Urinary bladder (tissue), 4 donors: ENCODE measurements at places on chromosomes 4 and X. TPM values are rescaled to one million over a fixed set of nuclear protein-coding genes. Genes with fewer than 3 reads are reported as not detected.
A peak's percentile ranks its signal among the peaks of the same experiment; 100 is the strongest.

The PTTG2 gene
- 0.56 TPM for polyA plus RNA-seq

The TIGD4 gene
- polyA plus RNA-seq = 0.20 TPM

The FAM184B gene
- polyA plus RNA-seq = 0.04 TPM

The HPGD gene
- polyA plus RNA-seq = 51.6 TPM

The NEK1 gene
- polyA plus RNA-seq = 10.0 TPM

The UGT2B10 gene
- 0.09 TPM for polyA plus RNA-seq

The SH2D1A gene
- 0.35 TPM for polyA plus RNA-seq

DNA sequence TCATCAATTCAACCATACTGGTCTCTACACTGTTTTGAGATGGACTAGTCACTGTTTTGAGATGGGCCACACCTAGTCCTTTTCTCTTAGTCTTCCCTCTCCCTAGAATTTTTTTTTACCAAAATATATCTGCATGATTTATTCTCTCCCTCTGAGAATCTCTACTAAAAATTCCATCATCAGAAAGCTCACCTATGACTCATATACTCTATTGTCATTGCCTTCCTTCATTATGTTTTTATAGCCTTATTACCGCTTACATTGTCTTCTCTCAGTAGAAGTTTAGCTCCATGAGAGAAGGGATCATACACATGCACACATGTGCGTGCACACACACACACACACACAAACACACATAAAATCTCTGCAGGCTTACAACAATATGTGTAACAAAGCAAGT, 303.6 kb downstream of the PCDH10 start:
- DNase-seq = no peak

- DNase-seq = no peak
Observed at GRCh38 chr4:153341575-153342090, 2.9 kb upstream of the MND1 start.

- DNase-seq = no peak
Observed at GRCh38 chr4:26124753-26125321, 196.0 kb upstream of the RBPJ start.

GRCh38 chrX:37847733-37848197, 394 bp upstream of the DYNLT3 start:
- DNase-seq = no peak

DNA sequence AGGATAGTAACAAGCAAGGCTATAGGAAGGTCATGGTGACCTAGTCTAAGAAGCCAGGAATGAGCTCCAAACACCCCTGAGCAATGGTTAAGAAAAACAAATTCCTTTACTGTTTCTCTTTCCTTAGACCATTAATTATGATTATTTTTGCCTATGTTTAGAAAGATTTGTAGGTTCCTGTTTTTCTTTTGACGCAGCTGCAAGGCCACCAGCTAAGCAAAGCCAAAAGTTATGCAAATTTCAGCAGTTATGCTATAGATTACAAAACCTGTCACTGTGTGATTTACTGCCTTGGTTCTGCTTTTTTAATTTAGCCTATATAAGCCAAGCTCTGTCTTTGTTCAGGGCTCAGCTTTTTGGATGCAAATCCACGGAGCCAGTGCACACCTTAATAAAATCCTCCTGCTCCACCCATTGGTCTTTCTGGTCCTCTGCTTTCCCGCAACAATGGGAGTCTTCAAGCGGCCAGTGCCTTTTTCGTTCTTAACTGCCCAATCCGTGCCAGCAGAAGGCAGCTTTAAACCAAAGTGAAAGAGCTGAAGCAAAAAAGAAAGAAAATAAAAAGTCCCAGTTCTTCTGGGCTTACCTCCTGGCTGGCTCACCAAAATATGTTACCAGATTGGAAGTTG, 1.4 kb upstream of the CEP135 start:
- DNase-seq = no peak

- DNase-seq = no peak
Observed at GRCh38 chr4:21728304-21728703, 220.3 kb downstream of the KCNIP4 start.

- no peak for DNase-seq
Observed at GRCh38 chrX:31832263-31832662, 760.4 kb upstream of the FTHL17 start.

DNA sequence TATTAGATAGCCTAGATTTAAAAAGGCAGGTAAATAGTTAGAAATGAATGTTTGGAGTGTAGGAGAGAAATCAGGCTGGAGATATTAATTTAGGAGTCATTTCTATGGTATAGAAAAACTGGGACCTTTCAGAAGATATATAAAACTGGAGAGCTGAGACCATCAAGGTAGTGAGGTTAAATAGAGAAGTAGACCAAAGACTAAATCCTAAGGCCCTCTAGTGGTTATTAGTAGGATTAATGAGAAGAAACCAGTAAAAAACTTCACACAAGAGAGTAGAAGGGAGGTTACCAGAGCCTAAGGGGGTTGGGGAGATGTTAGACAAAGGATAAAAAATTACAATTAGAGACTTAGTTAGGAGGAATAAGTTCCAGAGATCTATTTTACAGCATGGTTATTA, 351.0 kb upstream of the SPANXN1 start:
- DNase-seq = no peak

DNA sequence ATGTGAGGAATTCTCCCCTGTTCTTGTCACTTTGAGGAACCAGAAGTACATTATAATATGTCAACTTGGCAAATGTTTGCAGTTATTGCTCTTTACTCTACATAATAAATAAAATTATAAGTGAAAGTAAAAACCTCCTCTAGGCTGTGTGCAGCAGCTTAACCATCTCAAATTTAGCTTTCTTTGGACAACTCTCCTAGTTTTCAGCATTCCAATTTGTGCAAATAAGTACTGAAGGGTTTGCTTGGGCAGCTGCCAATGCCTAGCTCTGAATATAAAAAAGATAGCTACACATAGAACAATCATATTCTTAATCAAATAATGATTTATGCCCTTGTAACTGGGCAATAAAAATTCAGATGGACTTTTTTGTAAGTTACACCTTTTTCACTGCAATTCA, 82.5 kb downstream of the GASK1B start:
- DNase-seq = peak; percentile 54

- no peak for DNase-seq
Observed at GRCh38 chr4:52550186-52550585, 108.9 kb downstream of the USP46 start.

- no peak for DNase-seq
Observed at GRCh38 chrX:39819921-39820849, 277.6 kb downstream of the BCOR start.

- DNase-seq = no peak
Observed at GRCh38 chrX:723781-724180, 93.2 kb downstream of the SHOX start.

DNA sequence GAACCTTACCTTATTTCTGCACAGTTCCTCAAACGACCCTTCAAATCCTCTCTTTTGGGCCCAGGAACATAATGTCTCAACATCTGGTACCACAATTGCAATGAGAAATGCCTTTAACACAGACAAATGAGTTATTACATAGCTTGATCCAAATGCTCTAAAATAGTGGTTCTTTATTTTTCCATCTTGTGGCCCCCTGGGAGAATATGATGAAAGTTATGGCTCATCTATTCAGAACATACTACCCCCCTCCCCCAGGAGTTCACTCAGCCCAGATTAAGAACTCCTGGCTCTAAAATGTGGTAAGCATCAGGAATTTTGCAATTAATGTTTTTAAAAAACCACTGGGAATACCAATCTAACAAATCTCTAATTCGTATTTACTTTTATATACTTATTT, 23.9 kb upstream of the CENPU start:
- DNase-seq = no peak
